ENCODE measurements at places on chromosomes 7 and 10. TPM values are rescaled to one million over a fixed set of nuclear protein-coding genes. Genes with fewer than 3 reads are reported as not detected.

MRC1 gene
- total RNA-seq = 69.6 TPM

NEURL1 gene
- 0.50 TPM for total RNA-seq

GRCh38 chr7:43735802-43736603 lies 6.7 kb upstream of the COA1 start:
- H3K4me1 ChIP-seq = no peaks in the 10 kb centered on the region
- H3K36me3 ChIP-seq = no peaks in the 10 kb centered on the region
- H3K4me3 ChIP-seq = no peak overlapping the region
- DNase-seq = no peak
- no peak overlapping the region for H3K27ac ChIP-seq
- H3K27me3 ChIP-seq = no peaks in the 10 kb centered on the region

GRCh38 chr10:87782721-87783120 lies 35.3 kb downstream of the ATAD1 start:
- no peak overlapping the region for H3K27ac ChIP-seq
- peaks cover 12% of the 10 kb centered on the region for H3K36me3 ChIP-seq
- no peak overlapping the region for H3K4me3 ChIP-seq
- DNase-seq = no peak
- no peaks in the 10 kb centered on the region for H3K27me3 ChIP-seq

DNA sequence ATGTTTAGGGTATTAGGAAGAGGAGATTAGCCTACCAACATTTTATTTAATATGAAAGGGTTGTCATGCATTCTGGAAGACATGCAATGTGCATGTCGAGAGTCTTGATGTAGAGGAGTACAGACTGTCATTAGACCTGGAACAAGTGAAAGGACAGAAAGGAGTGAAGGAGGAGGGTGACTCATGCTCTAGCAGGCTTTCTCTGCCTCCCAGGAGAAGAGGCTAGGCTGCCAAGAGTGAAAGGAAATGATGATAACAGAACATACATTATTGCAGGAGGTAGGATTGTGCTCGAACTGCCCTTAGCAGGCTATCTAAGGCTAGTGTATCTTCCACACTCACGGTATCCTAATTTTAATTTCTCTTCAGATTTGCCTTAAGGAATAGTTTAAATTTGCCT lies 228.8 kb downstream of the EXOC4 start:
- H3K4me1 ChIP-seq = no peaks in the 10 kb centered on the region
- DNase-seq = no peak
- no peaks in the 10 kb centered on the region for H3K27me3 ChIP-seq
- H3K27ac ChIP-seq = no peak overlapping the region
- peaks cover 8% of the 10 kb centered on the region for H3K36me3 ChIP-seq
- no peak overlapping the region for H3K4me3 ChIP-seq
